Activated CD4-positive, alpha-beta memory T cell treated with anti-CD3 and anti-CD28 coated beads for 36 hours (primary cell): ENCODE measurements at places on chromosomes 5 and 9.

DNA sequence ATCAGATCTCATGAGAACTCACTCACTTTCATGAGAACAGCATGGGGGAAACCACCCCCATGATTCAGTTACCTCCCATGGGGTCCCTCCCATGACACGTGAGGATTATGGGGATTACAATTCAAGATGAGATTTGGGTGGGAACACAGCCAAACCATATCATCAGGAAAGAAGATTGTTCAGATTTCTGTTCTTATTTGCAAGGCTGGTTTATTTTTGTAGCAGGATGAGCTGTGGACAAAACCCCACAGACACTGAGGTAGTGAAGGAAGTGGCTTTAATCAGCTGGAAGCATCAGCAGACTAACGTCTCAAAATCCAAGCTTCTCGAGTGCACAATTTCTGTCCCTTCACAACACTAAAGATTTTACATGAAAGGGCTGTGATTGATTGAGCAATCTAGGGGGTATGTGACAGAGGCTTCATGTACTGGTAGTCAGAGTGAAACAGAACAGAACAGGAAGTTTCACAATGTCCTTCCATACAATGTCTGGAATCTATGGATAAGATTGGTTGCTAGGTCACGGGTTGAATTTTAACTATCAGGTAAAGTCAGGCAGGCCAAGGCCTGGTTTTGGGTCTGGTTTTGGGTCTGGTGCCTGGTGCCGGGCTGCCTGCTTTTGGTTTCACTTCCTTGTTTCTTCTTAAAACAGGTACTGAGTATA is 91.3 kb upstream of the ZNF366 start:
- no peak for DNase-seq

GRCh38 chr9:90735952-90736351 is 65.7 kb upstream of the SYK start:
- no peak for DNase-seq

GRCh38 chr5:68290847-68291246 is 75.3 kb downstream of the PIK3R1 start:
- DNase-seq, result no peak

DNA sequence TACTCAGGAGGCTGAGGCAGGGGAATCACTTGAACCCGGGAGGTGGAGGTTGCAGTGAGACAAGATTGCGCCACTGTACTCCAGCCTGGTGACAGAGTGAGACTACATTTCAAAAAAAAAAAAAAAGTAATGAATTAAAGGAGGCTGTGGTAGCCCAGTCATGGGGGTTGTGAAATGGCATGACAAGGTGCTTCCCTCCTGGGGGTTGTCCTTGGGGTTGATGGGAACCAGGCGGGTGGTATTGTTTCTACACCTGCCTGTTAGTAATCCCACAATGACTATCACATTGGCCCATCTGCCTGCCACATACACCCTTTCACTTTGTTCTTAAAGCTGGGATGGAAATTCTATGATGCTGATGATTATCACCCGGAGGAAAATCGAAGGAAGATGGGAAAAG is 5.6 kb downstream of the IDNK start:
- DNase-seq, result peak; percentile 22

DNA sequence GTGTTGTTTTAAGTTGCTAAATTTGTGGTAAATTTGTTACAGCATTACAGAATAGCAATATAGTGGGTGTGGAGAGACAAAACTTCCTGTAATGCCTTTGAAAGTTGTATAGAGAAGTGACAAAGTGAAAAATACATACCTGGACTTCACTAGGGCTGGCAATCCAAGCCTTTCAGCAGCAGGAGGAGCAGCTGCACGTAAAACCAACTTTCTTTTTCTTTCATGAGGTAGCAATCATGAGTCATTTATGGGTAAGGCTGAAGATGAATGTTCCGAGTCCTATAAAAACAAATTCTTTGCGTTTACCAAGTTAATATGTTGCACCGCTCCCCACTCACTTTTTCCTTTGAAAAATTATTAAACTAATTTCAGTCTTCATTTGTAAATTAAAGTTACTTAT is 1138.2 kb downstream of the TAF11L14 start:
- peak; percentile 23 for DNase-seq

DNA sequence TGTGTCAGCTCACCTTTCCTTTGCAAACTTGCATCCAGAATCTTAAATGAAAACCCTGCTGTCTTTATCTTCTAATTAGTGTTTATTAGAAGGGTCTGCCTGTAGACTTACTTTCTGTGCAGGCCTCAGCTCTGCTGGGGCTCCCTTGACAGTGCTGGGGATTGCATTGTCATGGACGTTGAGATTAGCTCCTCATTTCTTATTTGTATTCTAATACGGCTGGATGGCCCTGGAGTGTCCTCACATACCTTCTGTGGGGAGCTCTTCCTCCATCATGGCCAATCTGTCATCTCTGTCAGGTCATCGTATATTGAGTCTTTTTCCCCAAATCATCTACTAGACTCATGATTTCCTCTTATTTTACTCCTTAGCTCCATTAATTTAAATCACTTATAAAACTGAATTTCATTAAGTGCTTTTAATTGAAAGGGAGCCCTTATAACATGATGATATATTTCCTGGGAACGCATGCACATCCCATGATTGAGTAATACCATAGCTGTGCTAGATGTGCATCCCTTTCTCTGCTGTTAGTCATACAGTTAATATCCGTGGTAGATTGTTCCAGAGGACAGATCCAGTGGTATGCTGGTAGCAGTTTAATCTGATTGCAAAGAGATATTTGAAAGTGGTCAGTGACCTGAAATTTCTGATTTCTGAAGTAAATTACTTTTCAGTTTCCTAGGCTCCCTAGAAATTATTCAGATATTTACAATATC is 61.6 kb downstream of the ICE1 start:
- DNase-seq, result no peak

DNA sequence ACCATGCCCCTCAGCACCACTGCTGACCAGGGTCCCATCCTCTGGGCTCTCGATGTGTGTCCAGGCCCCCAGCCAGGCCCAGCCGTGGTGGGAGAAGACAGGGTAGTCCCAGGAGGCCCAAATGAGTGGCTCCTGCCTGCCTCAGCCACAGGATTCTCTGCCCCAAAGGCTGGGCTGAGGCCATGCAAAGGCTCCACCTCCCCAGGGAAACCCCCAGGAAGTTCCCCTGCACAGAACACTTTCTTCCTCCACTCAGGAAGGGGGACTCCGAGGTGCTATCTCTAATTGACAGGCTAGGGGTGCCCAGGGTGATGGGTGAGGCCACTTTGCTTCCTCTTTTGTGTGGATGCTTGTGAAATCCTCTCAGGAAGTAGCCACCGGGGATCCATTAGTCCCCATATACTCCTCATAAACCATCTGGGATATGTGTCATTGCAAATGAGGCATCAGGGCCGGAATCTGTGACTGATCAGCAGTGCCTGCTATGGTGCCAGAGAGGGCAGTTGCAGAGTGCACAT is 23.1 kb upstream of the TDRD7 start:
- DNase-seq, result peak; percentile 74

DNA sequence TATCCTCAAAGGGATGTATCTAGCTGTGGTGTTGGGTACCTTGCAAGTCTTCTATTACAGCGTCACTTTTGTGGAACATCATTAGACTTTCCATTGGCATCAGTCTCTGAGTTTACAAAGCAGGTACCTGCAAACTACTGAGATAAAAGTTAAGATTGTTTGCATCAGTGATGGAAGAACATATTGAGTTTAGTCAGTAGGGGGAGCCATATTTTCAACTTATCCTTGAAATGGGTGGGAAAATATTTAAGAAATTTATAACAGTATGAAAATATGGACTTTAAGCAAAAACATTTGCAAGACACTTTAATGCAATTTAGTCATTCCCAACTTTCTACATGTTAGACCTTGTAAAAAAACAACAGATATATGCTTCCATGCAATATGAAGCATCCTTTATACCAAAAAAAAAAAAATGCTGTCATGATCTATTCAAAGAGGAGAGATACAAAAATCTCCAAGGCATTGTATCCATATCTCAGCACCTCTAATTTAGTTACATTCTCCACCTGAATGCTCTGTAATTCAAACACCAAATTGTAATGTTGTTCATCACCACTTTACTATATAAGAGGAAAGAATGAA is 98.6 kb upstream of the ADAMTS19 start:
- no peak for DNase-seq

DNA sequence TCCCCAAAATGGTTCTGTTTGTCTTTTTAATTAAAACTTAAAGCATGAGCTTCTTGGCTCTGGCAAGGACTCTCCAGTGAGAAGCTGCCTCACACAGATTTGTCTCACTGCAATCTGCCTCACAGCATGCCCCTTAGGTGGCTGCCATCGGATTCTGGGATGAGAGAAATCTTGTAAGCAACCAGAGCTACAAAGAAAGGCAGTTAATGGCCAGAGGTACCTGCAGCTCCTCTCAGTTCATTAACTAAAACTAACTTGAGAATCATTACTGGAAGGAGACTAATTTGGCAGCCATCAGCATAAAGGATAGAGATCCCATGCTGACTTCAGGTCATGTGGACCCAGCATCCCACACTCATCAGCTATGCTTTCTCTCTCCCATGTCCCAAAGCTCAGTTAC is 220.6 kb upstream of the DMAC1 start:
- no peak for DNase-seq

DNA sequence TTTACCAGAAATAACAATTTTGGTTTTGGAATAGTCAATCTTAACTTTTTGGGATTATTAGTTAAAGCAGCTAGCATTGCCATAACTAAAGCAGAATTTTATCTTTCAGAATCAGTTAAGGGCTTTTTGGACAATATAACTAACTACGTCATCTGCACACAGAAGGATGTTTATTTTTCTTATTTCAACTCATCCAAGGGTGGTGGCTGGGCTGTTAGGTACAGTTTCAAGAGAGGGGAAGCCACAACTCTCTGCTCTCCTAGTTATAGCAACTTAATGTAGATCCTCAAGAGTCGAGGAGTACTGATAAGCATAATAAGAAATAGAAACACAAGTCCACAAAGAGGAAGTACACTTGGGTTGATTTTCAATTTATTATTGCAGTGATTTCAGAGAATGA is 65.6 kb downstream of the ANKRD55 start:
- no peak for DNase-seq

GRCh38 chr5:66138637-66139317 is 5.3 kb upstream of the SREK1 start:
- no peak for DNase-seq

- no peak for DNase-seq
Measured at GRCh38 chr9:130264414-130265350, 878 bp upstream of the HMCN2 start.
